ENCODE measurements at places on chromosomes 12 and 14.

DNA sequence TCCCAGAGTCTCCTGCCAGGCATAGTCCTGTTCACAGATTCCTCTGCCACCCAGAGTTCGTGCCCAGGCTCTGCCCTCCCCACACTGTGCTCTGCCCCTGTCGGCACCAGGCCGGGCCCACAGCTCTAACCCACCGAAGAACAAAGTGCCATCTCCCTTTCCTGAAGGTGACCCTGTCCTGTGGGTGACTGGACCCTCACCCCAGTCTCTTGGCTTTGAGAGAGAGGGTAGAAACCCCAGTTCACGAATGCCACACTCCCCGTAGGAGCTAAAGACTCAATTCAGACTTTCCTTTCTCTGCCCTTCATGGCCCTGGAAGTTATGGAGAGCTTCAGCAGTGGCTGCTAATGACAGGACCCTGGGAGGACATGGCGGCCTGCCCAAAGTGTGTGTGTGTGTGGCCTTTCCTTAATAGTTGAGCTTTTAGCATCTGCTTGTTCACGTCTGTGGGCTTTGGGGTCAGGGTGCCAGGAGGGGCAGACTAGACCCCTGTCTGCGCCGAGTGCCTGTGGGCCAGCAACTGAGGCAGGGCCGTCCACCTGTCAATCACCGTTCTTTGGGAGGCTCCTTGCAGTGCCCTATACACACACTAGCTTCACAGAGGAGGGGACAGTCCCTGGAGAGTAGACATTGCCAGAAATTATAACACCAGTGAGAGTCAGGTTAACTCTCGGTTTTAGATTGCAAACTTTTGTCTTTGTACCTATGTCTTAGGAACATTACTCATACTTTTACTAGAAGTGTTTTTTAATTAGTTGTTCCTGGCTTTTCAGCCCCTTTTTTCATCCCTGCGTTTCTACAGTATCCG, 84.6 kb upstream of the DYNC1H1 start:
- DNase-seq, result no peak

DNA sequence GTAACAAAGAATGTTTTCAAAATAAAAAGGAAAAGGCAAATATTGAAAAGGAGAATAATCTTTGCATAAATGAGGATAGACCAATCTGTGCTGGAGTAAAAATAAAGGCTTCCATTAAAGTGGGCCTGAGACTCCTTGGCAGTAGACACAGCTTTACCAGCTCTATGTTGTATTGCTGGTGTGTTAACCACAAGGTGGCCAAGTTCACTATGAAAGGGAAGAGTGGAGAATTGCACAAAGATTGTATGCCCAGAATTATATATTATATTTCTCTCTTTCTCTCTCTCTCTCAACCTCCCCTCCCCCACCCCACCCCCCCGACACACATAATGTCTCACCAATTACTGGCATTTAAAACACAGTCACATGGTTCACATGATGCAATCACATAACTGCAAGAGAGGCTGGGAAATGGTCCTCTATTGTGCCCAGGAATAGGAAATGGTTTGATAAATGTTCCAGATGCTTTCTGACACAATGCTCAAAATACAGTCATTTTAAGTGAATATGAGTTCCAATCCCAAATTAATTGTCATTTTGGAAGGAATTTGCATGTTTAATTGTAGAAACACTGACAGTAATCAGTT, 222.6 kb upstream of the SYT1 start:
- DNase-seq, result no peak

DNA sequence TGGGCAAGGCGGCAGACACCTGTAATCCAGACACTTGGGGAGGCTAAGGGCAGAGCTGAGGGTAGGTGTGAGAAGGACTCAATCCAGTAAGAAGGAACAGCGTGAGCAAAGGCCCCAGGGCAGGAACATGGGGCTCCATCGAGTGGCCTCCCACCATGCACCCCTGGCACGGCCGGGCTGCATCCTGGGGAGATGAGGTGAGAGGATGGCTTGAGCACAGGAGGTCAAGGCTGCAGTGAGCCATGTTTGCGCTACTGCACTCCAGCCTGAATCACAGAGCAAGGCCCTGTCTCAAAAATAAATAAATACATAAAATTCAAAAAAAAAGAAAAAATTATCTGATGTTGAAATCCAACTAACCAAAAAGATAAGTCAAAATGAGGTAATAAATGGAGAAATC, 58.5 kb downstream of the ARL6IP4 start:
- no peak for DNase-seq

GRCh38 chr12:26821212-26821701, 11.7 kb downstream of the ITPR2 start:
- DNase-seq, result no peak

GRCh38 chr12:76633415-76633814, 73.8 kb upstream of the OSBPL8 start:
- DNase-seq, result no peak

All from stimulated activated CD8-positive, alpha-beta memory T cell treated with anti-CD3 and anti-CD28 coated beads, Interleukin-7, amount 100 ng/mL, for 24 hours (primary cell).